ENCODE measurements at places on chromosomes 4 and X.

DNA sequence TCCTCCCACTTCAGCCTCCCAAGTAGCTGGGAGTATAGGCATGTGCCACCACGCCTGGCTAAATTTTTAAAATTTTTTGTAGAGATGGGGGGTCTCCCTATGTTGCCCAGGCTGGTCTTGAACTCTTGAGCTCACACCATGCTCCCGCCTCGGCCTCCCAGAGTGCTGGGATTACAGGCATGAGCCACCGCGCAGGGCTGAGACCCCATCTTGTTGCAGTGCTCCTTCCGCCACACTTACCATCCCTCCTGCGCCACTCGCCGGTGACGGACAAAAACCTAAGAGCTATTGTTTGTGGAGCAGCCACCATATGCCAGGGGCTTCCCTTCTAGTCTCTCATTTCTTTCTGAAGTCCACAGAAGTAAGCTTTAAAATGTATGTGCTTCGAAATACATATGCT lies 34.5 kb downstream of the NSG1 start:
- no peak for DNase-seq

DNA sequence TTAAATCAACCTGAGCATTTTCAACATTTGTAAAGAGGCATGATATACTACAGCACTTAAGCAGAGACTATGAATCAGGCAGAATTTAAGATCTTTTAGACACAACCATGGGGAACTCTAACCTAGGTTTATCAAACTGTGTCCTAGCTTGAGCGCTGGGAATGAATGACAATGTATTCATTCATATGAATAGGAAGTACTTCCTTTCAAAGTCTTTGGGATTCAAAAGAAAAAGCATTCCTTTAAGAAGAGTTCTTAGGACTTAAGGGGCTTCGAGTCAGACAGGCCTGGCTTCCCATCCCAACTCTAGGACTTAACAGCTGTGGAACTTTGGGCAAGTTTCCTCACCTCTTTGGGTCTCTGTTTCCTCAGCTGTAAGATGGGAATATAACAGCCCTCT lies 104.6 kb downstream of the ANAPC4 start:
- DNase-seq: no peak

DNA sequence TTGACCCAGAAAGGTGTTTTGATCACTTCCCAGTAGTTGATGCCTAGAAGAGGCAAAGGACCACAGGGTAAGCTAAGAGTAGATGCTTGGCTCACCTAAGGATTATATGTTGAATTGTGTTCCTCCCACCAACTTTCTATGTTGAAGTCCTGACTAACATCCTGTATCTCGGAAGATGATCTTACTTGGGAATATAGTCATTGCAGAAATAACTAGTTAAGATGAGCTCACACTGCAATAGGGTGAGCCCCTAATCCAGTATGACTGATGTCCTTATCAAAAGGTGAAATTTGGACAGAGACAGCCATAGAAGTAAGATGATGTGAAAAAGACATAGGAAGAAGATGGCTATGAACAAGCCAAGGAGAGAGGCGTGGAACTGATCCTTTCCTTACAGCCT lies 3.3 kb upstream of the HMGB2 start:
- DNase-seq: no peak

- no peak for DNase-seq
Observed at GRCh38 chr4:32748498-32748897, 2028.3 kb downstream of the PCDH7 start.

DNA sequence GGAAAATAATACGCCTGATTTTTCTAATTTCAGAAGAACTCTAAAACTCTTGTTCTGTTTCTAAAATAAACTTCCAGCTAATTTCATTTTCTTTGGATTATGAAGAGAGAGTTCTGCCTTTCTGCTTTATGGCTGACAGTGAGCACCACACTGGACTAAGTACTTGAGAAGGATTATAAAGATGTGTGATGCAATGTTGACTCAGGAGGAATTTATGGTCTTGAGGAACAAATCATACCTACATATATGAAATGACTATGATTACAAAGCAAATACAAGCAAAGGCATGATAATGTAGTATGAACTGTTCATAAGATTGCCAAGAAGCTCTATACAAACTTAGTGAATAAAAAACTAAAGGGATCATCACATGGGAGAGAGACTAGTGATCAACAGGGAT lies 13.0 kb upstream of the SLC25A5 start:
- no peak for DNase-seq

- peak; percentile 42 for DNase-seq
Observed at GRCh38 chr4:39068907-39069306, 6.9 kb downstream of the KLHL5 start.

DNA sequence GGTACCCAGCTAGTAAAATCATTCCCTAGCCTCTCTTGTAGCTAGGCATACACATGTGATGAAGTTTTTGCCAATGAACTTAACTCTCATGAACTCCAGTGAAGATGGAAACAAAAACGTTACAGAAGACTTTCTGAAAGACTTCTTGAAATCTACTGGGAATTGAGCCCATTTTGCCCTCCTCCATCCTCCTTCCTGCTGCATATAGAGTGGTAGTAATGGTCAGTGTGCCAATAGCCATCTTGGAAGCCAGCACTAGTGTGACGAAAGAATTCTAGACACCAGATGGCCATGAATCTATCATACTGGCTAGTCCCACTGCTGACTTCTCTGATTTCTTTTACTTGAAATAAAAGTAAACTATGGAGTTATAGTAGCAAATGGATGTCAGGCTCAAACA lies 30.9 kb upstream of the PPA2 start:
- DNase-seq: no peak

GRCh38 chr4:16417198-16417597 lies 190.9 kb upstream of the TAPT1 start:
- no peak for DNase-seq

- peak; percentile 43 for DNase-seq
Observed at GRCh38 chrX:72245461-72246089, 6.7 kb upstream of the ERCC6L start.

GRCh38 chr4:83012200-83012686 lies 1.6 kb upstream of the LIN54 start:
- DNase-seq: peak; percentile 20

- peak; percentile 64 for DNase-seq
Observed at GRCh38 chr4:153142700-153143438, 61.4 kb upstream of the TRIM2 start.

DNA sequence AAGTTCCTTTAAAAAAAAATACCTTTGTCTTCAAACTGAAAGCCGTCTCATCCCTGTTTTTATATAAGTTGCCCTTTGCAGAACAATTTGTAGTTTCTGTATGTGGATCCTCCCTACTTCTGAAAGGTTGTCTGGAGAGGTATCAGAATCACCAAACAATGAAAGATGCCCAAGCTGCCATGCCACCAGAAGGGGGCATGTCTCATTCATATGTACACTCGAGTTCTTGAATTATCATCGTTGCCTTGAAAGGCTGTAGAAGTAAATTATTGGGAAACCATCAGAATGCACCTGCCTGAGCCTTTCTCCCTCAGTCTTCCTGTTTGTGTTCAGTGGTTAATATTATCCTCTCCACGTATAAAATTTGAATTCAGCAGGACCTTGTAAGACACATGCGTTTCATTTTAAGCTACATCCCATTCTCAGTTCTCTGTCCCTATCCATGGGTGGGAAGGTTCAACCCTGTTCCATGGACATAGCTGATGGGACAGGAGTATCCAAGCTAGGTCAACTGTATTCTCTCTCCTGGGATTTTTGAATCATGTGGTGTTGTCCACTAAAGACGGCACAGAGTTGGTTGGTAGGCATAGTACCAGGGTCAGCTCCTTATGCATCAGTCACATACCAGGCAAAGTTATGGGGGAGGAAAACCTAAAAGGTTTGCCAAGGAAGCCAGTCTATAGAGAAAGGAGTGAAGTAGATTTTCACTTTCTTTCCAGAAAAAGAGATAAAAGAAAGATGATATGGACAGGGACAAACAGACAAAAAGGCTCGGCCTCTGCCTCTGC lies 24.0 kb downstream of the GALNT7 start:
- peak; percentile 5 for DNase-seq

- no peak for DNase-seq
Observed at GRCh38 chr4:70895405-70895804, 6.8 kb upstream of the MOB1B start.

DNA sequence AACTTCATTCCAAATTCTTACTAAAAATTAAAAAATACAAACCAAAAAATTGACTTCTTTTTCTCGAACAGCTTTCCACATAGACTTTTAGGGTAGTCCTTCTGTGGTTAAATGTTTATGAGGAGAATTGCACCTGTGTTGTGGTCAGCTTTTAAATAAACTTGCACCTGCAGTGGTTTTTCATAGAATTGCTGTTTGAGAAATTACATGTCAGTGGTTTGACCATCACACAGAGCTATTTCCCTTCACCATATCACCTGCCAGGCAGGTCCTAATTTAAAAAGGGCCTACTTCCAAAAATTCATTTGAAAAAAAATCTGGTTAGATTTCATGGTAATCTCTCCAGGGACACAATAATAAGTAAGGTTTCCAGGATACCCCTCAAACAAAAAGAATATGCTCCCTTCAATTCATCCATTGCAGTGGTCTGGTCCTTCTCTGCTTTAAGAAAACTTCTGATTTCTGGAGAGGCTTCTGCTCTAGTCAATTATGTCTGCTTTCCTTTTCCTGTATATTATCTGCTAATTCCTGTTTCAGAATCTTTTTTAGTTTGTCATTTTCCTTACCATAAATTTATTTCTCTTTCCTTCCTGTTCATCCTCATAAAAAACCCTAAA lies 9.8 kb upstream of the UTP3 start:
- DNase-seq: no peak

DNA sequence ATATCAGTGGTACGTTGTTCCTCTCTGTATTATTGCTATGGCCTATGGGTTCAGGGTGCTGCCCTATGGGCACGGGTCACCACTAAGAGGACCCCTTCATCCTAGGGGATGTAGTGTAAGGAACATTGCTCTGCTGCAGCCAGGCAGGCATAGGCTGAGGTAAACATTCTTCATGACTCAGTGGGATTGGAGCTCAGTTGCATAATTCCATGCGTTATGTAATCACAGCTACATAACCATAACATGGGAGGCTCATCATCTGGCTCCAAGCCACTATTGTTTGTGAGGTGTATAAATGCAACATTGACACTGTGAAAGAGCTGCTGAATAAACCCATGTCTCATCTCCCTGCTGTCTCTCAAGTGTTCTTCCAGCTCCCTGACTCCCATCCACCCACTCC lies 375.2 kb downstream of the MAGEE1 start:
- no peak for DNase-seq

GRCh38 chr4:174813292-174813691 lies 15.8 kb downstream of the GLRA3 start:
- no peak for DNase-seq

GRCh38 chr4:2219233-2219760 lies 22.6 kb downstream of the HAUS3 start:
- no peak for DNase-seq
